CD4-positive, alpha-beta T cell treated with Interleukin-12 subunit alpha and Interleukin-12 subunit beta, for 1 hour (primary cell): ENCODE measurements at places on chromosomes 11 and 22.

- no peak for DNase-seq
These were observed 548 bp downstream of the FDXACB1 start for GRCh38 chr11:111878385-111878848.

DNA sequence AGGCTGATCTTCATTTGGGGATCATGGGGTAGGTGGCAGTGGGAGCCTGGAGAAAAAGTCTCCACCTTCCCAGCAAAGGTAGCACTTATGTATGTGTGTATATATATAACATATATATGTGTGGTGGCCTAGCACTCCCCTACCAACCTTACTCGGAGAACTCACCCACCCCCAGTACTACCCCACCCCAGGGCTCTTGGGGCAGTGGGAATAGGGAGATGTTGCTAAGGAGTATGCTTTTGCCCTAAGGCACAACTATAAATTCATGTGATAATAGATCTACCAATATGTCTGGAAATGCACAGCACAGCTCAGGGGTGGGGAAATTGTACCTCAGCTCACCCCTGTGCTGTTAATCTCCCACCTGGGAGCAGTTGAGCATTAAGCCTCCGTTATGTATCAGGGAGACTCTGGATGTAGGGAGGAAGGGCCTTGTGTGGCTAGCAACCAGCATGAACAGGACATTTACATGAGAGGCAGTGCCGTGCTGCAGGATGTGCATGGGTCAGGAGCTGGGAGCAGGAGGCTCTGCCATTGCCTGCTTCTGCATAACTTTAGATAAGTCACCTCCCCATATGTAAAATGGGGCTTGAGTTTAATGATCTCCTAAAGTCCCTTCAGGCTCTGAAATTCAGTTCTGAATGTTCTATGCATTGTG lies 57.3 kb downstream of the C11orf91 start:
- DNase-seq, result no peak

GRCh38 chr11:2691991-2692875 lies 7.6 kb downstream of the KCNQ1OT1 start:
- no peak for DNase-seq

- no peak for DNase-seq
These were observed 120.6 kb downstream of the MICAL3 start for GRCh38 chr22:17903564-17904295.

DNA sequence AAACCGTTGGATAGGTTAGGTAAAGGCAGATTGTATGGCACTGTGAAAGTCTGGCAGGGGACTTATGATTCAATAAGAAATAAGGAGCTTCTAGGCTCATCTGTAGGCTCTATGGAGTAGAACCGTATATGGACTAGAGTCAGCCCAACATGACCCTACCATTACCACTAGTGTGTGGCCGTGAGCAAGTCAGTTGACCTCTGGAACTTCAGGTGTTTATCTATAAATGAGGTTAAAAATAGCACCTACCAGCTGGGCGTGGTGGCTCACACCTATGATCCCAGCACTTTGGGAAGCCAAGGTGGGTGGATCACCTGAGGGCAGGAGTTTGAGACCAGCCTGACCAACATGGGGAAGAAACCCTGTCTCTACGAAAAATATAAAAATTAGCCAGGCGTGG lies 4.4 kb downstream of the HINFP start:
- no peak for DNase-seq

GRCh38 chr11:102047305-102047924 lies at the start of gene CFAP300:
Gene CFAP300, plus strand, starts transcription at chr11:102047437. Its CDS starts 34 bp downstream, at chr11:102047471.
- DNase-seq, result peak; percentile 42

- no peak for DNase-seq
These were observed 60.2 kb downstream of the NTM start for GRCh38 chr11:131430473-131431208.

DNA sequence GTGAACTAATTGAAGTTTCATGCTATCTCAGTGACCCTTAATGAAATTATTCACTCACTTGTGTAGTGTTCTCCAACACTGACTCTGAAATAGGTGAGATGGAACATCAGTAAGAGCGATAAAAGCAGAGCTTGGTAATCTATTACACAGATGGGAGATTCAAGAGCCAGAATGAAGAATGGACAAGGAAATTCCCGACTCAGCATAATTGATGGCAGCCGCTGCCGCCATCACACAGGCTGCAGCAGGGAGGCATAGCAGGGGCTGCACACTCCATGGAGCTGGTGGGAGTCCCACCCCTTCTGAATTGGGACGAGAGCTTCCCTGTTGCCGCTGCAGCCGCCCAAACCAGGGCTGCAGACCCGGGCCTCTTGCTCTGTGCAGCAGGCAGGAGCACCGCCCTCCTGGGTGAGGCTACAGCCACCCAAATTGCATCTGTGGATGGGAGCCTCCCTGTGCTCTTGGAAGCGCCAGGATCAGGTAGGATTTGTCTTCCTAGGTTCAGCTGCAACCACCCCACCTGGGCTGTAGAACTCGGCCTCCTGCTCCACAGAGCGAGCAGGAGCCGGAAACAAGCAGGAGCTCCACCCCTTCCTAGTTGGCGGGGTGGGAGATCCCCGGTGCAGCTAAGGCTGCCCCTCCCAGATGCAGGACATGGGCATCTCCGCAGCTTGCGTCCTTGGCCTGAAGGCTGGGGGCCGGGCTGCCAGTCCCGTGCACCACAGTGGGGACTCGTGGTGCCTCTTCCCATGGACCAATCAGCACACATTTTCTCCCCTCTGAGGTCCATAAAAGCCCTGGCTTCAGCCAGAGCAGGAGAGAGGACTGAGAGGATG lies 535.1 kb upstream of the LUZP2 start:
- no peak for DNase-seq

GRCh38 chr11:110293389-110293788 lies 3.0 kb downstream of the RDX start:
- DNase-seq, result no peak

DNA sequence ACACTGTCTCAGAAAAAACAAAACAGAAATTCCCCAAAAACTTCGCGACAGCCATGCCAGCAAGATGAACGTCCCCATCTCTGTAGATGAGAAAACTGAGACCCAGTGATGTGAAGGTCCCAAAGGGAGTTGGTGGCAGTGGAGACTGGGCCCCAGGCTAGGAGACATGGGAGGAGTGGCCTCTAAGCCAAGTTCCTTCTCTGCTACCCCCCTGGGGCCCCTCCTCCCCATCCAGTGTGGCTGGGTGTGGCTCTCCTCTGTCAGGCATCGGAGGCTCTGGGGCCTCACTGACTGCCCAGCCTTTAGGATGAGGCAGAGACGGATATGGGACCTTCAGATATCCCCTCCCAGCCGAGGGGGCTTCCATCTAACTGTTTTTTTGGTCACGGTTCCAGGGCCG lies 9.8 kb downstream of the RELT start:
- no peak for DNase-seq

- DNase-seq, result no peak
These were observed 1.6 kb upstream of the PAX6 start for GRCh38 chr11:31812383-31813381.

DNA sequence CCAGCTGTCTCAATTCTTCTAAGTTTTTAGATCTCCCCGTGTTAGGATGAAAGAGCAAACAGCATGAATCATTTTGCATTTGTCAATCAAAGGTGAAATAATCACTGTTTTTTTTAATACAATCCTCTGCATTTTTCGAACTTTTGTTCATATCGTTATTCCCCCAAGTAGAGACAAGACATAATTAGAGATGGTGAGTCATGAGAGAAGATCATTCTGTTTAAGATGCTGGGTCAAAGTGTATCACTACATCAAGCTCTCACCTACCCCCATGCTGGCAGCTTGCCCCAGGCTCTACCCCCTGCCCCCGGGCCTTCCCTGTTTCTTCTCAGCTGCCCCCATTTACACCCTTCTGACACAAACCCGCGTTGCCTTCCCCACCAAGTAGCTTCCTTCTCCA lies 30.5 kb upstream of the MYO18B start:
- DNase-seq, result no peak

DNA sequence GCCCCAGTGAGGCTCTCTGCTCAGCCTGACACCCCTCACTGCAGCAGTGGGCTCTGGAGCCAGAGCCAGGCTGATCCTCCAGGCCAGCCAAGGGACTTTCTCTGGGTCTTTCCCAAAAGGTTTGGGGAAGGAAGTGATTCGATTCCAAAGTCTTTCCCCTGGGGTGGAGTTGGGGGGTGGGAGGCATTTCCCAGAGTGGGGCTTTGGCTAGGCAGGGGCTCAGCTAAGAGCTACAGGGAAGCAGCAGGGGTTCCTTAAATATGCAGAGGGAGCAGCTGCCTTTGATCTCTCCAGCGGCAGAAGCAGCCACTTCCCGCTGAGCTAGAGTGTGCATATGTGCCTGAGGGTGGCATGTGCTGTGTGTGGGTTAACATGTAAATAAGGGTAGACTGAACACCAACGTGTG lies 192.9 kb downstream of the INSC start:
- no peak for DNase-seq

GRCh38 chr11:30426781-30427180 lies 103.9 kb downstream of the ARL14EP start:
- no peak for DNase-seq

GRCh38 chr11:69000391-69000790 lies 12.7 kb downstream of the MRGPRF start:
- no peak for DNase-seq
